ENCODE measurements at places on chromosomes 11 and 22.

DNA sequence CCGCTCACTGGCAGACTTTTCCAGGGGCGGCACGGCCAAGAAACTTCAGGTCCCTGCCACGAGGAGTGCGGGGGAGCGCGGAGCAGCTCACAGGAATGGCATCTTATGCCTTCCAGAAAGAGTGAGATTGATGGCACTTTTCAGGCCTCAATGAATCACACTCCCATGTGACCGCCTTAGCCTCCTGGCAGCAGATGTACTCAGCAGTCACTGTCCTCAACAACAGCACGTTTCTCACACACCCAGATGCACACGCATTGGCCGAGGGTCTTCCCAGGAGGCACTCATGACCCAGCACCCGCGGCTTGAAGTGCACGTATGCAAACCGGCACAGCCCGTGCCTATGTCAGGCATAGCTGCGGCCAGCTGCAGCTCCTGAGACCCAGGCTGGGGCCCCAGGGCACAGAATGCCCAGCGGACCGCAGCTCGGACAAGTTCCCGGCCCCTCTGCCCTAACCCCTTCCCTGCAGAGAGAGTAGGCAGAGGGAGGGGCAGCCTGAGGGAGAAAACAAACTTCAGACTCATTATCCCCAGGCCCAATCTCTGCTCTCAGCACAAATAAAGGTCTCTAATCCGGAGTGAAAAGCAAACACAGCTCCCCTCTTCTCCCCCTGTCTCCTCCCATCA, 48.3 kb downstream of the RPUSD4 start:
- no peak for DNase-seq

GRCh38 chr11:64885367-64886286, 7.2 kb upstream of the EHD1 start:
- no peak for DNase-seq

GRCh38 chr22:28406246-28406645, 273.4 kb downstream of the TTC28 start:
- DNase-seq, result no peak

- DNase-seq, result no peak
Observed at GRCh38 chr22:32674925-32675825, 126.3 kb upstream of the TIMP3 start.

DNA sequence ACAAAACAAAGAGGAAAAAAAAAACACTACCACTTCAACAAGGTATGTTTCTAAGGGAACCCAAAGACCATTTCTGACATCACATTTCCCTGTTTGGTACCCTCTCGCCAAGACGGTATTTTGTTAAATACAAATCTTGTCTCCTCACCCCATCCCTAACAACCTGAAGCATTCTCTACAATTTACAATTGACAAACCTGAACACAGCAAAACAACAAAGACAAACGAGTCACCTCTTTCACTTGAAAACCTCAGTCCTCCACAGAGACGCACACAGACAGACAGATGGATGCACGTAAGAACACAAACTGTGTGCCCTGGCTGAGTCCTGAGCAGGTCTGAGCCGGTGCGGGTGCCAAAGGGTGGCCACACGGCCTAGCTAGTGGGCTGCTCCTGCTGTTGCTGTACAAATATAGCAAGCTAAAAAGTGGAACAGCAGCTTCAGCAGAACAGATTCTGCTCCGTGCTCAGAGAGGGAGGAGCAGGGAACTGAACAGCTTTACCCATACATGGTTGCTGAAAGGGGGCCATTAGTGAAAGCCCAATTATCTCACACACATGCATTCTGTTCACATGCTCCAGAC, 28.5 kb downstream of the CELF1 start:
- DNase-seq, result no peak

- no peak for DNase-seq
Observed at GRCh38 chr22:49880281-49880680, 26.6 kb downstream of the ZBED4 start.

GRCh38 chr11:10857459-10857708, 469 bp downstream of the ZBED5 start:
- DNase-seq, result no peak

- no peak for DNase-seq
Observed at GRCh38 chr11:86418917-86419316, 44.2 kb downstream of the CCDC81 start.

- DNase-seq, result no peak
Observed at GRCh38 chr22:32048069-32048468, 5.0 kb downstream of the SLC5A1 start.

Data from activated gamma-delta T cell treated with anti-CD3 and anti-CD28 coated beads, Interleukin-2, amount 50 U/mL, for 16 hours (primary cell).